ENCODE measurements at places on chromosomes 2 and 18.

GRCh38 chr18:80213182-80213581, 34.1 kb downstream of the PARD6G start:
- DNase-seq: no peak

DNA sequence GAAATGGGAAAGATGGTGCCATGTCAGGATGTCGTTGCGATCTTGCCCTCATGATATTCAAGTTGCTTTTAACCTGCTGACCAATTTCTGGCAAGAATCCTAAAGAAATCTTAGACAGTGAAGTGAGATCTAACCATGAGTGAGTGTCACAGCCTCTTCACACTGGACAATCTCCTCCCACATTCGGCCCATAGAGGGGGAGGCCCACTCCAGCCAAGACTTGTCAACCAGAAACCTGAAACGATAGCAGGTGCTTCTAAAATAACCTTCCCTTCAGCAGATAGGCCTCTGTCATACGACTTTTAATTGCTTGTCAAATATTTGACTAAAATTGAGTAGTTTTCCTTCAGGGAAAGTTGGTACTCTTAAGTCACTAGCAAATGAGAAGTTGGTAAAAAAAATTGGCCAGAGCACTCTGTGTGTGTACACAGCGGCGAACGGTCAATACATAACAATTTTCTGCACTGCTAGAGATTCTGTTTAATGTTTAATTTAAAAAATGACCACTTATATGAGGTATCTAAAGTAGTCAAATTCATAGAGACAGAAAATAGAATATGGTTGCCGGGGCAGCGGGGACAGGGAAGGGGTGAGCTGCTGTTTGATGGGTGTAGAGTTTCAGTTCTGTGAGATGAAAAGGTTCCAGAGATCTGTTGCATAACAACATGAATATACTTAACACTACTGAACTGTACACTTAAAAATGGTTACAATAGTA, 110.2 kb downstream of the VAPA start:
- DNase-seq: no peak

DNA sequence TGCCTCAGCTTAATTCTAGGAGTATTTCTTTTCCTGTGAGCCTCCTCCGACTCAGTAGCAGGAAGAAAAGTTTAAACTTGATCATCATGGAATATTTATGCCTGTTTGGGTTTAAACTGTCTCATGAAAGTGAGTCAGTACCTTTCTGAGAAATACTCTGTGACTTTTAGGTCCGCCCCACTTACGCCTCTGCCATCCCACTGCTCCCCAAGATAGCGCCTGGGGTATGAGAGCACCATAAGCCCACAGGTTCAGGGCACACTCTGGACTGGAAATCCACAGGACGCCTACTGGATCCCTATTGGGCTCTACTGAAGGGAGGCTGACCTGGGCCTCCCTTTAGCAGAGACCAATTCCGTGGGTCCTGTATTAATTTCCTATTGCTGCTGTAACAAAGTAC, 175.8 kb upstream of the CDH20 start:
- no peak for DNase-seq

DNA sequence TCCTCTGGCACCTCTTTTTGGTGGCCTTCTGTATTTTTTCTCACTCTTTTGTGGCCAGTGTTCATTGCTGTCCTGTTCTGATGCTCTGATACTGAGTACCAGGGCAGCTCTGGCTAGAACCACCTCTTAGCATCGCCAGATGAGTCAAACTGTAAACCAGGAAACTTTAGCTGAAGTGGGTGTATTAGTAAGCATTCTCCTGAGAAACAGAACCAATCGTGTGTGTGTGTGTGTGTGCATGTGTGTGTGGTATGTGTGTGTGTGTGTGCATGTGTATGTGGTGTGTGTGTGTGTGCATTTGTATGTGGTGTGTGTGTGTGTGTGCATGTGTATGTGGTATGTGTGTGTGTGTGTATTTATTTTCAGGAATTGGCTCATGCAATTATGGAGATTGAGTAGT, 166.3 kb upstream of the SKOR2 start:
- no peak for DNase-seq

DNA sequence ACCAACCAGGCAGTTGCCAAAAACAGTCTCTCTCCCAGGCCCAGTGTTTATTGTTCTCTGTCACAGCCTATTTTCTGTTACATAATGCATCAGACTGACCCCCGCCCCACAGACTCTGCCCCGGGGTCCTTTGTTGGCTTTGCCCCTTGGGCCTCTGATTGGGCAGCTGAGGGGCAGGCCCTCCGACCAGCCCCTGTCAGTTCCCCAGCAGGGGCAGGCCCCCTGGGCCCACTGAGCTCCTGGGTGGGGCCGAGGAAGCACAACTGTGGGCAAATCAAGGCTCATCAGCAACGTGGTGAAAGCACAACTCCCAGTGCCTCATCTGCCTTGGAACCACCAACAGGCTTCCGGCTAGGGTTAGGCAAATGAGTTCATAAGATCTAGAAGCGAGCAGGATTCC, 160.1 kb upstream of the MYCN start:
- DNase-seq: no peak

DNA sequence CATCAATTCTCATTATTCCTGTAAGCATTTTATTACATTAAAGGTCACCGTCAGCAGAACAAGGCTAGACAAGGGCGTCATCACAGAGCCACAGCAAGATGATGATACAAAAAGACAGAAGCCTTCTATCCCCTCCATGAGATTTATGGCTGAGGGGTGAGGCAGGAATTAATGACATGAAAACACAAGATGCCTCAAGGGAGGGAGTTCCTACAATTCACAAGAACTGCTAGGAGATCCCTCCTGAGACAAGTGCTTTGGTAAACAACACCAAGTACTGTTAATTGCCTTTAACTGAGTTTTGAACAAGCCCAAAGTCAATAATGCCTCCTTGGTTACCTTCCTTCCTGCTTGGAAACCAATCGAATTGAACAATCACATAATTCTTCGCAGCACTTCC, 14.1 kb downstream of the ADD2 start:
- no peak for DNase-seq

DNA sequence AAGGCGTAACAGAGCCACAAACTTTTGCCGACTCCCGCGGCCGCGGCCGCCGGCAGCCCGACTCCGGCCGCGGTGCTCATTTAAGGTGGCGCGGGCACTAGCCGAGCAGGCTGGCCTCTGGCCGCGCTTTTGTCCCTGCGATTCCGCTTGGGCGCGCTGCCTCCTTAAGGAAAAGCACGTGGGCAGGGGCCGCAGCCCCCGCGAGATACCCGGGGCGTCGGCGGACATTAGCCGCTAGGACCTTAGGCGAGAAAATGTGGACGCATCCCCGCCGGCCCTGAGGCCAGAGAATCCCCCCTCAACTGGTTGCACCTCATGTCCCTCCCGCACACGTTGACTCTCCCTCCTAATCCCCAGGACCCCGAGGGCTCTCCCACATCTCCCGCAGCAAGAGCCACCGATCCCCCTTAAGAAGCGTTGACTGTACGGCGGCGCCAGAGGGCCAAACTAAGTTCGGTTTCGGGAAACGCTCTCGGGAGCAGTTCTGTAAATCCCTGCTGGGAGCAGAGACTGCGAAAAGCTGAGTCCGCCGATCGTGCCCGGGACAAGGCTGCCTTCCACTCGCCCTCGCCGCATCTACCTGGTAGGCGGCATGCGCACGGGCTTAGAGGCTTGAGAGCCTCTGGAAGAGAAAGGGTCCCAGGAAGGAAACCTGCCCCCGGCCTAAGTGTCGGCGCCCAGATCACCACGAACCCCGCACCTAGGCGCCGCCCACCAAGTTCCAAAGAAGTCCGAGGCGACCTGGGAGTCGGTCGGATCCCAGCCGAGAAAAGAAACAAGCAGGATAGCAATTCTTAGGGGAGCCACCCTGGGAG, 1.8 kb upstream of the SATB2 start:
- DNase-seq: peak; percentile 57

DNA sequence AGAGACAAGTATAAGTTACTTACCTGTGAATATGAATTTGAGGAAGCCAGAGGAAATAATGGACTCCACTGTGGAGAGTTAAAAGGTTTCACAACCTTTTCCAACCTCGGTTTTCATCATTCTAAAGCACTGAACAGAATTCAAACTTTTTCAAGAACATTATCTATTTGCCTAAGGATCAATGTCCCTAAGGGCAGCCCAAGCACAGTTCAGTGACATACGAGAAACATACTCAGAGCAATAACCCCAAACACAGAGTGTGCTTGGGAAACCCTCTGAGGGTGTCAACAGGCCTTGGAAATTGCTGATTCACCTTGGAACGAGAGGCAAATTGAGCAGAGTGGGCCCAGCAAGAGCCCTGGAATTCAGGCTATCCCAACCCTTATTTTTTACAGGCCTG, at the start of gene ABCB11:
Gene ABCB11 (minus strand): TSS at position 123 of the 400 bp plus-strand sequence. CDS start 13,199 bp downstream, outside the sequence.
- DNase-seq: no peak

DNA sequence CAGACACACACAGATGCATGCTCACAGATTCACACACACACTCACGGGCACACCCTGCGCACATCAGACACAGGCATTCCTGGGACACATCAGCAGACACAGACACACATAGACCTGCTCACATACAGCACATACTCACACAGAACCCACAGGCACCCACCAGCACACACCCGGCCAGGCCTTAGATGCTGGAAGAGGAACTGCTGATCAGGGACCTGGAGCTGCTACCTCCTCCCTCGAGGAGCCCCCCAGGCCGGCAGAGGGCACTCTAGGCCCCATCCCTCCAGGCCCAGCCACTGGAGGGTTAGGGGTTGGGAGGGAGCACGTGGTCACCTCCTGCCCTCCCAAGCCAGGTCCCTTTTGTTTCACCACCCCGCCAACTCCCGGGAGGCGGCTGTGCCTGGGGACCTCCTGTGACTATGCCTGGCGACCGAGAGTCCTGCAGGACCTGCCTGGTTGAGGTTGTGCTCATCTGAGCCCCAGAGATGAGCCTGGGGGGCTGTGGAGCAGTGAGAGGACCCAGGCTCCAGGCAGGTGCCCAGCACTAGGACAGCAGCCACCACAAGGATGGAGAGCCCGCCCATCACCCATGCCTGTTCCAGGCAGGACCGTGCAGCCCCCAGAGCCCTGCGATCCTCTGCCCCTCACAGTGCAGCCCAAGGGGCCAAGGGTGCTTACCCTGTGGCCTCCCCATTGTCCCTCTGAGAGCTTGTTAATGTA, 21.0 kb upstream of the PTMA start:
- peak; percentile 70 for DNase-seq

GRCh38 chr2:55175254-55176093, 56.6 kb downstream of the CLHC1 start:
- peak; percentile 54 for DNase-seq

DNA sequence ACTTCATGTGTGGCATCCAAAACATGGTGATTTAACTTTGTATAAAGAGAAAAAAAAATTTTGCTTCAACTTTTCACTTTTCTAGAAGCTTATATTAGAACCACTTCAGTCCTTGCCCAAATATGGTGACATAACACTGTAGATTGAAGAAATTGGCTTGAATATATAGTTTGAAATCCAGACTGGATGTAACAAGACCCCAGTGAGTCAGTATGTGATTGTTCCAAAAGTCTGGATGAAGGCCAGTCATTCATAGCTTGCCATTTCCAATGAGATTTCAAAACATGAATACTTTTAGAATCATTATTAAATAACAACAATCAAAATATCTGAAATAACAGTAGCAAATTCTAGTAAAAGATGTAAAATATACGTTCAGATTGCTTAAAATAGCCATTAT, 104.8 kb upstream of the FN1 start:
- no peak for DNase-seq

- no peak for DNase-seq
These were observed 4.0 kb downstream of the EMX1 start for GRCh38 chr2:72921088-72921851.

GRCh38 chr2:31168291-31168690, 30.1 kb upstream of the GALNT14 start:
- DNase-seq: no peak

DNA sequence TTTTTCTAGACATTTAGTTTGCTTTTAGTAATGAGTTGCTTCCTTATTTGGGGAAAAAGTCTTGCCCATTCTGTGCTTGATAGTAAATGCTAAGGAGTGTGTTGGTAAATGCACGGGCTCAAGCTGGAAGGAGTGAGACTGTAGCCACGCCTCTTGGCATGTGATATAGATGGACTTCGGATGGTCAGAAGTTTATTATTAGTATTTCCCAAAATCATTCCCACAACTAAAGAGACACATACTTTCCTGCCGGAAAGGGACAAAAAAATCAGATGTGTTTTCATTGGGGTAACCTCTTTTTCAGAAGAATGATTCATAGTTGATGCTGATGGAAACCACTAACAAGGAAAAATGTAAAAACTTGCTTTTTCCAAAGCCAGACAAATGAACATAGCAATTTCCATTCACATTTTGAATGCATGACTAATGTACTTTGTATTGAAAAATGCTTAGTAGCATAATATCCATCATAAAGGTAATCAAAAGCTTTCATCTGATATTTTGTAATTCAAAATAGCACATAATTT, 133.2 kb downstream of the ZNF532 start:
- no peak for DNase-seq

DNA sequence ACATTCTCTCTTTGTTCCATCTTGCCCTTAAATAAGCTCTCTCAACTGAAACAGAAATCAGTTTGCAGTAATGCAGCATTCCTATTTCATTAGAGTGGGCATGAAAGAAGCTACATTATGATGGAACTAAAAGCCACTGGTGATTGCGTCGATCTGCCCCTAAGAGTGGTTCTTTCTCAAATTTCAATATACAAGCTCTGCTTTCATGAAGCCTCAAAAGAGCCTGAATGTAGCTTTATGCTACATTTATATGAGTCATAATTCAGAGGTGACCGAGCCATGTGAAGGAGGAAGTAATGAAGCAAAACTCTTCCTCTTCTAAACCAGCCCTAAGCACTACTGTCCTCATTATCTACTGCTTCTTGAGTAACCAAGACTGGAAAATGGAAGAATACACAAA, 64.8 kb upstream of the CYTIP start:
- DNase-seq: no peak

- no peak for DNase-seq
These were observed 88.3 kb upstream of the CCDC68 start for GRCh38 chr18:55047546-55047945.

- no peak for DNase-seq
These were observed 48.0 kb downstream of the KCNIP3 start for GRCh38 chr2:95345081-95345562.

GRCh38 chr18:318791-319291, 51.0 kb upstream of the THOC1 start:
- DNase-seq: no peak

DNA sequence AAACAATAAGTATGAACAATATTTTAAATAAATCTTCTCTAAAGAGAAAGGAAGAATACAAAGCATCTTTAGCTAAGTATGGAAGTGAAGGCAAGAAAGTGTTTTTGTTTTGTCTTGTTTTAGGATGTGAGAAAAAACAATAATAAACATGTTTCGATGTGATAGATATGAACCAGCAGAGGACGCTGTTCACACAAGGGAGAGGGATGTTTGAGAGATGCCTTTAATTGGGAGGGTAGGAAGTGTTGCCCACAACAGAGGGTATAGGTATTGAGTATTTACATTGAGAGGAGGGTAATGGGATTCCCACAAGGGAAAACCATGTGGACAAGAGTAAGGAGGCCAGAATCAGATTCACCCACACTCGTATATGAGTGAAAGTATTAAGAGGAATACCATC, 55.1 kb downstream of the CDH19 start:
- DNase-seq: no peak

- DNase-seq: no peak
These were observed 228.4 kb downstream of the MGAT5 start for GRCh38 chr2:134482131-134482723.

Measured in stimulated activated naive CD4-positive, alpha-beta T cell (primary cell).